ENCODE measurements at places on chromosomes 2 and 18. TPM values are rescaled to one million over a fixed set of nuclear protein-coding genes. Genes with fewer than 3 reads are reported as not detected.

STAM2 gene
- total RNA-seq: 36.2 TPM

NYAP2 gene
- total RNA-seq: not detected

KLHL41 gene
- 0.42 TPM for total RNA-seq

SPP2 gene
- total RNA-seq: not detected

DNA sequence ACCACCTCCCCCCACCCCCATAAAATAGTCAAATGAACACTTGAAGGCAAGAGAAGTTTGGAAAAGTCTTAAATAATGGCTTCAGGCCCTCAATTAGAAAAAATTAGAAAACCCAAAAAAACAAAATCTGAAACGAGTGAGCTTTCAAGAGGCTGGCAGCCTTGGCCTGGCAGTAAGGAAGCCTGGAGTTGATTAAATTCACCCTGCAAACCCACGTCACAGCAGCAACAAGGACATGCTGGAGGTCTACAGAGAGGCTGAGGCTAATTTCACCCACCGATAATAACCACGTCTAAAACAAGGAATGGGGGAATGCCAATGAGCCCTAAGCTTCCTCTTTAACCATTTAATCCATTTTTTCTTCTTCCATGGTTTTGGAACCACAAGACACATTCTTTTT is 122.7 kb upstream of the SMAD7 start:
- no peak for DNase-seq

DNA sequence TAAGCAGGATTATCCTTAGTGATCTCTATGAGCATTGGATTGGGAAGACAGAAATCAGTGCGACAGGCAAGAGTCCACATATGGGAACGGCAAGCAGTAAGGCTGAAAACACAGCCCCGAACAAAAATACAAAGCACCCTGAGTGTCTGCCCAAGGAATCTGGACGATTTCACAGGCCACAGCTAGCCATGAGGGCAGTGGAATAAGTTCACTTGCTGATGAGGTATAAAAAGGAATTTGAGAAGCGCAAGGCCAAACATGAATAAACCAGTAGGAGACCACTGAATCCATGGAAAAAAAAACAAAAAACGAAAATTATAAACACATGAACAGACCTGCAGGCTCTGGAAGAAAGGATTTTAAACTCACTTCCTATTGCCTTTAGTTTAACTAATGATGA is 24.3 kb downstream of the WDSUB1 start:
- DNase-seq: no peak

GRCh38 chr2:239819091-239819973 is 205.8 kb downstream of the NDUFA10 start:
- DNase-seq: peak; percentile 2

DNA sequence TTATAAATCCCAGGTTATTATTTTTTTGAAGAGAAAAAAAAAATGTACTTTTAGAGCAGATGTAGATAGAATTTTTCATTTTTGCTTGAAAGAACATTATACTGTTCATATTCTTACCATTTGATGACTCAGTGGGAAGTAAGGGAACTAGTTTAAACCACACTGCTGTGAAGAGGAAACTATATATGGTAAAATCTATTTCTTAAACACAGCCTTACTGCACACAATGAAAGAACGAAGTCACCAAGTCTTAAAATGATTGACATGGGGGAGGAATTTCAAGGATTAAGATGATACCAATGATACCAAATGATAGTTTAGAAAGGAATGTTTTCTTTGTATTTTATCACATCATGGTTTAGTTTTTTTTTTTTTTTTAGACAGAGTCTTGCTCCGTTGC is 5.0 kb downstream of the ACTR2 start:
- no peak for DNase-seq

DNA sequence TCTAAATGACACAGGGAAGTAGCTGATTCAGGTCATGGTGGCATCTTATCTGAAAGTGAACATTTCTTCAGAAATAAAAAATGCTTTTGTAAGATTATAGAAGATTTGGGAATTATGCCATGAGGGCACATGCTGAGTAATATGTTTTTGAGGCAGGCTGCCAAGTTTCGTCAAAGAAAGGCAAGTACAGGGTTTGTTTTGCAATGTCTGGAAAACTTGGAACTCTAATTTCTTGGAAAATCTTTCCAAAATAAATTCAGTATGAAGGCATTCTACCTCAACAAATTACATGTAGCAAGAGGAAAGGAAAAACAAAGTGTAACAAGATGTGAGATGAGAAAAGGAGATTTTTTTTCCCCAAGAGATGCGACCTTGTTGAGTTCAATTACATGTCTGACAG is 167.7 kb downstream of the PLCL1 start:
- DNase-seq: no peak

GRCh38 chr18:58579561-58580047 is 49.3 kb downstream of the ALPK2 start:
- no peak for DNase-seq

GRCh38 chr2:198615972-198616371 is 811.6 kb downstream of the PLCL1 start:
- no peak for DNase-seq

GRCh38 chr2:160228141-160228917 is 28.3 kb upstream of the ITGB6 start:
- no peak for DNase-seq
